ENCODE measurements at places on chromosomes 6 and 20.

- no peak for DNase-seq
Observed at GRCh38 chr6:132795461-132795860, 3.0 kb downstream of the SLC18B1 start.

GRCh38 chr6:146363838-146364607 lies 179.6 kb upstream of the RAB32 start:
- no peak for DNase-seq

DNA sequence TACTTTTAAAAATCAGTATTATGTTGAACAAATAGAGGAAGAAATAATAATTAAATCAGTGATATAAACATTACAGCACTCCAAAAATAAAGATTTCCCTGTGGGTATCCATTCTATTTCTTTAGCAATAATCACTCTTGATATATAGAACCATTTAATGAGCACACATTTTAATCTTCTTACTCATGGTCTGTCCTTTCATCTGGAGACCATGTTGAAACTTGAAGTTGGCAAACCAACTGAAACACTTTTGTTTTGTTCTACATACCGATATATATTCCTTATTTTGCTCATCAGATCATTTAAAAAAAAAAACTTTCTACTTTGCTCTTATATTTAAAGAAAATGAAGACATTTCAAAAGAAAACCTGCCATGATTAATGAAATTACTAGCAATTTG lies 13.4 kb downstream of the C6orf58 start:
- no peak for DNase-seq

DNA sequence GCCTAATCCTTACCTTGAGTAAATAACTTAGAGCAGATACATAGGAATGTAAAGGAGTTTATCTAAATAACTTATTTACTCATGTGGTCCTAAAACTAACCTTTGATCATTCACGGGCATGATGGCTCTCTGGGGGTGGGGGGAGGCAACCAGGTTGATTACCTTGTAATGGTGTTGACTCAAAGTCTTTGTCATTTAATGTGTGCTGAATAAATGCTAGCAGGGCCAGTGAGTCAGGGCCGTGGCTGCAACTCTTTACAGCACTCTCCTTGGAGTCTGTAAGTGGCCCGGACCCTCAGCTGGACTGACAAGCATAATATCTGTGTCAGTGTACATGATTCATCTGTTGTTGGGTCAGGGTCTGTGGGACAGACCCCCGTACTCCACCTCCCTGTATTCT lies 203.0 kb downstream of the EPM2A start:
- no peak for DNase-seq

GRCh38 chr20:4053071-4053919 lies 37.9 kb upstream of the RNF24 start:
- no peak for DNase-seq

- no peak for DNase-seq
Observed at GRCh38 chr6:82084324-82084920, 163.1 kb downstream of the IBTK start.

Data from cortex of kidney (tissue), 1 donor.